ENCODE measurements at places on chromosomes 11 and 22. TPM values are rescaled to one million over a fixed set of nuclear protein-coding genes. Genes with fewer than 3 reads are reported as not detected.

- DNase-seq = no peak
Observed at GRCh38 chr11:35042913-35043312, 96.1 kb upstream of the CD44 start.

DNA sequence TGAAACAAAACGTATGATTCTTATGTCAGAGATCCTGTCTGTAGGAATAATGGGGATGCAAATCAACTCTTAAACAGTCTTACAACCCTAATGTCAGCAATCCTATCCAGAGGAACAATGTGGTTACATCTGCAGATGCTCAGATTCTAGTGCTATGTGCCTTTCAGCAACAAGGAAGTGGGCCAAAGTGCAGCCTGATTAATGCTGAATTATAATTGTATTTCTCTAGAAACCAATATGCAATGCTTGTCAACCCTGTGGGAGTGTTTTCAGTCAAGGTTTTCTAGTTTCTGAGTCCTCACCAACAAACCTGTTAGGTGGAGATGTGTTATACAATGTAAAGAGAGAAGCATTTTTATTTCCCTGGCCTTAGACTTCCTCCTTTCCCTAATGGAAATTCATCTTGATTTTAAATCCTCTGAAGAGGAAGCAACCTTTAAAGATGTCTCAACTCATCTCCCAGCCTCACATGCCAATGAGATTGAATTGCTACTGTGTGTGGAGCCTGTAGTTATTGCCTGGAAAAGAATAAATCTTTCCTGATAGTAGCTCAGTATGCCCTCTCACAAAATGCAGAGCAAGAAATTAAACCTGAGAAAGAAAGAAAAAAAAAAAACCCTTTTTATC, 26.2 kb upstream of the TMEM123 start:
- no peak for DNase-seq

- DNase-seq = no peak
Observed at GRCh38 chr11:91239359-91239758, 985.3 kb upstream of the FAT3 start.

DNA sequence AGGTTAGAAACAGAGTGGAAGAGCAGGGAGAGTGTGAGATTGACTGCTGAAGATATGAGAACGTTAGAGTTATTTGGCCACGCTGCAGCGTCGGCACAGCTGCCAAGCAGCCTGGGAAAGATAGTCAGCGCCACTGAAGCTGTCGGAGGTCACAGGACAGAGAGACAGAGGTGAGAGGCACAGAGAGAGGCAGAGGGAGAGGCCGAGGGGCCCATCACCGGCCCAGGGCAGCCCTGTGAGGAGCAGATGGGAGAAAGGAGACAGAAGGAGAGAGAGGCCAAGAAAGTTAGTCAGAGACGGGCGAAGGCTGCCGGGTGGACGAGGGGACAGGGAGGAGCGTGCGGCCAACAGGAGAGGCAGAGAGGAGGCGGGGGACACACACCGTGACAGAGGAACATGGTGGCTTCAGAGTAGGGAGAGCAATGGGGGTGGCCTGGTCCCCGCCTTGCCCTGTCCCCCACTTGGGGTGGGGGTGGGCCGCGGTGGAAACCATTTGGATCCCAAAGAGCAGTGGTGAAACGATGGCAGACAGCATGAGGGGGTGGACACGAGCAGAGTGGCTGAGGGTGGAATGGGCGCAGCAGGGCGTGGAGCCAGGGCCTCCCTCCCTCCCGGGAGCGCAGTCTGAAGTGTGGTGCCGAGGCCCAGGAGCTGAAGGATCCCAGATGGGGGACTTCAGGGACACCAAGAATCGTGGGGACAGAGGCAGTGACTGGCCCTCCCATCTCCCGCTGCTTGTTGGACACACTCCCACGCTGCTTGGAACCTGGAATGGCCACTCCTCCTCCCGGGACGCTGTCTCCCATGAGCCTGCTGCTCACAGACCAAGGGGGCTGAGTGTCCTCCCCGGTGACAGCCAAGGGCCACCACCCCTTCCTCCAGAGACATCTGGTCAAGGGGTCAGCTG, 26.6 kb downstream of the LRRC10B start:
- no peak for DNase-seq

DNA sequence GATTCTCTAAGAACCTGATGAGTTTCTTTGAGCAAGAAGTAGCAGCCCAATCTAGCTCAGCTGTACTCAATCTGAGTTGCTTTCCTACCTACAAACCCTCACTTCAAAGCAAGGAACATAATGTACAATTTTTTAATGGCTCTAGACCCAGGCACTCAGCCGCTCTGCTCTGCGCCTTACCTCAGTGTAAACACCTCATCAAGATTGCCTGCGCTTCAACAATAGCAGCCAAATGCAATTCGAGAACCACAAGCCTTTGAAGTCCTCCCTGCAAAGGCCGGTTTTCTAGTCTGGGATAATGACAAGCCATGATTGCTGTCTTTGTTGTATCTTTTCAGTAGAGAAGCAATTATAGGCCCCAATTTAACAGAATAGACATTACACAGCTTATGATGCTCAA, 38.0 kb downstream of the JHY start:
- no peak for DNase-seq

DNA sequence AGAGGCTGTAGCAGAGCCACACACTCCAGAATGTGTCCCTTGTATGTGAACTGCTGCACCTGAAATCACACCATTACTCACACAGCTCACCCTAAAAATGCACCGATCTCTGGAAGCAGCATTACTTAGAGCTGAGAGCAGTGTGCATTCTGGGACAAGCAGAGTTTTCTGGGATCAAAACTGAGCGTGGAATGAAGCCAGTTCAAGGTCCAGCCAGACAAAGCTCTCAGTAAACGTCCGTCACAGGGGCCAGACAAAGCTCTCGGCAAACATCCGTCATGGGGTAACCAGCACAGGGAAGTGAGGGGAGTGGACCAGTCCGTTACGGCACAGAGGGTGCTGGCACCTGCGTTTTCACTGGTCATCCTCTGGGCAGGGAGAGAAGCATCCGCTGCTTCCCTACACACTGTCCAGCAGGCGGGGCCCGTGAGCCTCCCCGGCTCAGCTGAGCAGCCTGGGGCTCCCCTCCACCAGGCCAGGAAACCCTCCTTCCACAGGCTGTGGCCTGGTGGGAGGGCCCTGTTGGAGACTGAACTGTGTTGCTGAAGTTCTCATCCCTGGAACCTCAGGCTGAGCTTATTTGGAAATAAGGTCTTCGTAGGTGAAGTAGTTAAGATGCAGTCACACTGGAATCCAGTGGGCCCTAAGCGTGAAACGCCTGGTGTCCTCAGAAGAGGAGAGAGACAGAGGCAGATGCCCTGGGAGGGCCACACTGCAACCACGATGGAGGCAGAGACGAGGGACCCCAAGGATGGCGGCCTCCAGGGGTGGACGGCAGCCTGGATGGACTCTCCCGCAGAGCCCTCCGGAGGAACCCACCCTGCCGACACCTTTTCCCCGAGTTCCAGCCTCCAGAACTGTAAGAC, 883.9 kb downstream of the BRD1 start:
- no peak for DNase-seq

- DNase-seq = no peak
Observed at GRCh38 chr11:121508449-121508848, 55.7 kb upstream of the SORL1-AS1 start.

RAC2 gene
- total RNA-seq = 24.0 TPM

LRRC32 gene
- 3.9 TPM for total RNA-seq
